Activated naive CD4-positive, alpha-beta T cell treated with anti-CD3 and anti-CD28 coated beads, Interleukin-2, amount 50 U/mL, for 72 hours (primary cell): ENCODE measurements at places on chromosomes 11 and 22.
A peak's percentile ranks its signal among the peaks of the same experiment; 100 is the strongest.

- no peak for DNase-seq
Observed at GRCh38 chr11:122002926-122003325, 113.1 kb downstream of the BLID start.

- DNase-seq, result no peak
Observed at GRCh38 chr11:114167771-114168448, 108.4 kb downstream of the ZBTB16 start.

DNA sequence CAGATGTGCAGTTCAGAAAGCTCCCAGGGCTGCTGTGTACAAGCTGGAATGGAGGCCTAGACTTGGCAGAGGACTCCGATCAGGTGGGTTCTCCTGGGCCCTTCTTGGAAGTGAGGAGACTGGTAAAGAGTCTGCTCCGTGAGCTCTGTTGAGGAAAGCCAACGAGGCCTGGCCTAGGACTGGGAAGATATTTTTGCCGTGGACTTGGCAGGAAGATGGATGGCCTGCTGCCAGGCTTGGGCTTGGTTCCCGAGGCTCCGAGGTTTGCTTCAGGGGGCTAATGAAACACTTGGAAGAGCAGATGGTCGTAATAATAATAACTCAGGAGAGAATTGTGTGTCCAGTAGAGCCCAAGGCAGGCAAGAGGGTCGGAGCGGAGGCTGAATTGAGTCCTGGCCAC lies 3.9 kb downstream of the GALR3 start:
- no peak for DNase-seq

- DNase-seq, result no peak
Observed at GRCh38 chr11:67043572-67044349, 12.9 kb upstream of the RHOD start.

- DNase-seq, result peak; percentile 55
Observed at GRCh38 chr11:112085822-112086421, 634 bp downstream of the TIMM8B start.

DNA sequence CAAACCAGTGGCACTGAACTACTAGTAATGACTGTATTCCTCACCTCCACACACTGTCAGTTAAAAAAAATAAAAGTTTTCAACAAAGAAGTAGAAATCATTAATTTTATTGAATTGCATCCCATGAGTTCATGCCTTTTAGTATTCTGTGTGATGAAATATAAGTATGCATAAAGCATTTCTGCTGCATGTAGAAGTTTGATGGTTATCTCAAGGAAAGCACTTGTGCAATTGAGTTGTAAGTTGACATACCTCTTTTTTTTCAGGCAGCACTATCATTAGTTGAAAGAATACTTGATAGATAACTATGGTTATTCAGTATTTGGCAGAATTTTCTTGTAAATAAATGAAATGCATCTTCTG lies 104.4 kb downstream of the STIM1 start:
- no peak for DNase-seq
